ENCODE measurements at places on chromosomes 6 and 20.

GRCh38 chr20:50563133-50563944, 53.2 kb downstream of the PTPN1 start:
- no peak for DNase-seq

GRCh38 chr20:34624629-34625028, 52.3 kb downstream of the PIGU start:
- DNase-seq: no peak

- no peak for DNase-seq
These were observed 706.5 kb upstream of the MAN1A1 start for GRCh38 chr6:120056085-120056484.

DNA sequence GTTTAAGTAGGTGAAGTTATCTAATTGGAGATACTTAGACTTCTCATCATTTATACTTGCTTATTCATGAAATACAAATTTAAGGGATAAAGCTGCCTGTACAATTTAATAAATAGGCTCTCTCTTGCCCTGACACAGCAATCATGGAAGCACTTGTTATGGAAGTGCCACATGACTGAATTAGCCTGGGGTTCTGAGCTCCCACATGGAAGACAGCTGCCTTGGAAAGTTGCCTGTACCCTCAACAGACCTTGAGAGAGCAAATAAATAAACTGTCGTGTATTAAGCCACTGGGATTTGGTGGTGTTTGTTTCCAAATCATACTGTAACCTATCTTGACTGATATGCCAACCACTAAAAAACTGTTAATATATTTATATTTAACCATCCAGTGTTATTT, 87.0 kb upstream of the RSPO3 start:
- no peak for DNase-seq

- no peak for DNase-seq
These were observed 88.6 kb upstream of the E2F3 start for GRCh38 chr6:20313051-20313450.

DNA sequence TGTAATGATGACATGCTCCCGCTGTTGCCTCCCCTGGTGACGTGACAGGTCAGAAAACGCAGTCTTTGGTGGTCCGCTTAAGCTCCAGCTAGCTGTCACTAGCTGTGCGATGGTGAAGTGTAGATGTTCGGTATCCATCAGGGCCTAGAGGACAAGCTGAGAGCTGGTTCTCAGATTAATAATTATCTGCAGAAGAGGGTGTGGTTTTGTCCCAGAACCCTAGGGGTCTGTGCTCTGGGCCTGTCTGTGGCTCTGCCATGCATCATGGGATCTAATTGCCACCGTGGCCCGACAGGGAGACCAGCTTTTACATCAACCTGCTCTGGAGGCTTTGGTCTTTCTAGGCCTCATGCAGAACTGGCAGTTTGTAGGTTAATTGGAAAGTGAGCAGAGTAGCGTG, 34.1 kb downstream of the ERMARD start:
- DNase-seq: no peak
